ENCODE measurements at places on chromosomes 11 and 22.
A peak's percentile ranks its signal among the peaks of the same experiment; 100 is the strongest.

DNA sequence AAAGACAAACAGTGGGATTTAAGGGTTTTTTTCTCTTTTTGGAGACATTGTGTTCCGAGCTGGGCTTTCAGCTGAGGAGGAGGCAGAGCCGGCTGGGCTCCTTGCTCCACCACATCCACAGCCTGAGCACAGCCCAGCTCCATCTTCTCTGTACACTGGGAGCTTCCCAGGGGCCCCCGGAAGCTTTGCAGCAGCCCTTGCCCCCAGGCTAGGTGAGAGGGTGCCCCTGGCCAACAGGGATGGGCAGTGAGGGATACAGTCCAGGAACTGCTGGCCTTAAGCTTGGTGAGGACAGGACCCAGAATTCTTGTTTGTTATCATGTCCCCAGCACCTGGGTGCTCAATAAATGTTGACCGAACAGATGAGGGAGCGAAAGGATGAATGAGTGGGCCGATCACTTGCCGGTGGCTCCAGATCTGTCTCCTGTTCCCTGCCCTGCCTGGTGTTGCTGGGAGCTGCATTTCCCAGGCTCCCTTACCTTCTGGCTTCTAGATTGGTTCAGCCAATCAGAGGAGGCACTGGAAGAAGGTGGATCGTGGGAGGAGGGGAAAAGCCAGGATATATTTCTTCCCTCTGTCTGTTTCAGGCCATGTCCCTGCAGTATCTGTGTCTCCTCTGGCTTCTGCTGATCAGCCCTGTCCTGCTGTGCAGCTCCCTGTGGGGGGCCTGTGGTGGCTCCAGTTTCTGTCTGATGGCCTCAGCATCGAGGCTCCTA, 26.5 kb upstream of the NECTIN1 start:
- no peak for DNase-seq

DNA sequence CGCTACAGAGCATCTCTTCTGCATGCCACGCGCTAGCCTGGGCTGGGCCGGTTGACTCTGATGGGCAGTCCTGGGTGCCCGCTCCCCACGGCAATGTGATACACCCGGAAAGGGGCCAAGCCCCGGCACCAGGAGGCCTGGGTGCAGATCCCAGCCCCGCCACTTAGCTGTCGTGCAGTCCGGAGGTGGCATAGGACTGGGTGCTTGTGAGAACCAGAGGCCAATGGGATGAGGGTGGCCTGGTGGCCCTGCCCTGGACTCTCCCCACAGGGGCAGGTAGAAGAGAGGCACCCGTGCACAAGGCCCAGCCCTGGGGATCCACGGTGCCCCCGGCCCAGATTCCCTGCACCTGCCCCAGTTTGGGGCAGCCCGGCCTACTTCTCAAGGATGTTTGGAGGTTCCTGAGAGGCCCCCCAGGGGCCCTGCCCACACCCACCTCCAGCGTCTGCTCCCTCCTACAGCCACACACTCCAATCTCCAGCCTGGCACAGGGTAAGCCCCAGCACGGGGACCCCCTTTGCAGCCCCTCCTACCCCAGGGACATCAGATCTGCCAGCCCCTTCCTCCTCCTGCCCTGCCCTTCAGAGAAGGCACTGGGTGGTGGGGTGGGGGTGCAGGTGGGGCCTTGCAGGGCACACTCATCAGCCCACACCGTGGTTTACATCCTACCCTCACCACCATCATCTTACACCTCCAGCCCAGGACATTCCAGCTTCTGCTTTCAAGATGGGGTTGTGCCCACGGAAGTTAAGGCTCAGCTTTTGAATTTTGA, 66.9 kb downstream of the CYTH4 start:
- DNase-seq = no peak

DNA sequence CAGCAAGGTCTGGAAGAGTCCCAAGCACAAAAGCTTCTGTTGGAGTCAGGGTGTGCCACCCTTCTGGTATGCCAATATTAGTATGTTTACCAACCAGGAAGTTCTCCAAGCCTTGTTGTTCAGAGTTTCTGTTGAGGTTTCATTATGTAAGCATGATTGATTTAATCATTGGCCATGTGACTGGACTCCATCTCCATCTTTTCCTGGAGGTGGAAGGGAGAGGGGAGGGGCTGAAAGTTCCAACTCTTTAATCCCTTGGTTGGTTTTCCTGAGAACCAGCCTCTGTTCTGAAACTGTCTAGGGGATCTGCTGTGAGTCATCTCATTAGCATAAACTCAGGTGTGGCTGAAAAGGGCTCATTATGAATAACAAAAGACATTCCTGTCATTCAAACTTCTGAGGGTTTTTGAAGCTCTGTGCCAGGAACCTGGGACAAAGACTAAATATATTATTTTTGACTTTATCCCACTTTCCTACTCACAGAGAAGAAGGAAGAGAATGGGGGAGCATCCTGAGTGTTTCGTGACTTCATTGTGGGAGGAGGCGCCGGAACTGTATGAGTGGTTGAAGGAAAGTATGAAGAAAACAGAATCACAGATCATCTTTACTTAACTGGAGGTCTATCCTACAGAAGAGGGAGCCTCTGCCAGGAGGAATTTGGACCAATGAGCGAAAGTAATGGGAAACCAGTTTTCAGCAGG, 138.2 kb downstream of the NECTIN1 start:
- no peak for DNase-seq

DNA sequence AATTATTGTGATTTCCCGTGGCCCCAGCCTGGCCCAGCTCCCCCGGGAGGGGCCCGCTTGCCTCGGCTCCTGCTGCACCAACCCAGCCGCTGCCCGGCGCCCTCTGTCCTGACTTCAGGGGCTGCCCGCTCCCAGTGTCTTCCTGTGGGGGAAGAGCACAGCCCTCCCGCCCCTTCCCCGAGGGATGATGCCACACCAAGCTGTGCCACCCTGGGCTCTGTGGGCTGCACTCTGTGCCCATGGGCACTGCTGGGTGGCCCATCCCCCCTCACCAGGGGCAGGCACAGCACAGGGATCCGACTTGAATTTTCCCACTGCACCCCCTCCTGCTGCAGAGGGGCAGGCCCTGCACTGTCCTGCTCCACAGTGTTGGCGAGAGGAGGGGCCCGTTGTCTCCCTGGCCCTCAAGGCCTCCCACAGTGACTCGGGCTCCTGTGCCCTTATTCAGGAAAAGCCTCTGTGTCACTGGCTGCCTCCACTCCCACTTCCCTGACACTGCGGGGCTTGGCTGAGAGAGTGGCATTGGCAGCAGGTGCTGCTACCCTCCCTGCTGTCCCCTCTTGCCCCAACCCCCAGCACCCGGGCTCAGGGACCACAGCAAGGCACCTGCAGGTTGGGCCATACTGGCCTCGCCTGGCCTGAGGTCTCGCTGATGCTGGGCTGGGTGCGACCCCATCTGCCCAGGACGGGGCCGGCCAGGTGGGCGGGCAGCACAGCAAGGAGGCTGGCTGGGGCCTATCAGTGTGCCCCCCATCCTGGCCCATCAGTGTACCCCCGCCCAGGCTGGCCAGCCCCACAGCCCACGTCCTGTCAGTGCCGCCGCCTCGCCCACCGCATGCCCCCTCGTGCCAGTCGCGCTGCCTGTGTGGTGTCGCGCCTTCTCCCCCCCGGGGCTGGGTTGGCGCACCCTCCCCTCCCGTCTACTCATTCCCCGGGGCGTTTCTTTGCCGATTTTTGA, 3.3 kb upstream of the ANKRD13D start:
- DNase-seq = no peak

DNA sequence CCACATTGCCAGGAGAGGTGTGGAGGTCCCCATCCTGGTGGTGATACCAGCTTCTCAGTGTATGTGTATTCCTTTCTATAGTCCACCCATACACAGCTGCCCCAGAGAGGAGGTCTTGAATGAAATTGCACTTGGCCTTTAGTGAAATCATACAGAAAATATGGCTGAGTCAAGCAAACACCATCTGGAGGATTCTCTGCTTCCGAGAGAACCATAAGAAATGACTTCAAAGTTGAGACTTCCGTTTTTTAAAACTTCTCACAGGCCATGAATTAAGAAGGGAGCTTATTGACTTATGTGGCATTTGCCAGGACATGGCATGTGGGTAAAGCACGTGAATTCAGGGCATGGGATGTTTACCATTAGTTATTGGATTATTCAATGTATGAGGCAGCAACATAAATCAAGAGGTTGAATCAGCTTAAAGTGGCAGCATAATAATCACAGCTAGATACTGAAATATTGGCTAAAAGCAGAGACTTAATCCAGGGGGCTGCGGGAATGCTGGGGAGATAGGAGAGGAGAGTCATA, 119.1 kb upstream of the MTNR1B start:
- DNase-seq = no peak

- DNase-seq = no peak
Measured at GRCh38 chr22:44895296-44896055, 114.3 kb downstream of the PHF21B start.

DNA sequence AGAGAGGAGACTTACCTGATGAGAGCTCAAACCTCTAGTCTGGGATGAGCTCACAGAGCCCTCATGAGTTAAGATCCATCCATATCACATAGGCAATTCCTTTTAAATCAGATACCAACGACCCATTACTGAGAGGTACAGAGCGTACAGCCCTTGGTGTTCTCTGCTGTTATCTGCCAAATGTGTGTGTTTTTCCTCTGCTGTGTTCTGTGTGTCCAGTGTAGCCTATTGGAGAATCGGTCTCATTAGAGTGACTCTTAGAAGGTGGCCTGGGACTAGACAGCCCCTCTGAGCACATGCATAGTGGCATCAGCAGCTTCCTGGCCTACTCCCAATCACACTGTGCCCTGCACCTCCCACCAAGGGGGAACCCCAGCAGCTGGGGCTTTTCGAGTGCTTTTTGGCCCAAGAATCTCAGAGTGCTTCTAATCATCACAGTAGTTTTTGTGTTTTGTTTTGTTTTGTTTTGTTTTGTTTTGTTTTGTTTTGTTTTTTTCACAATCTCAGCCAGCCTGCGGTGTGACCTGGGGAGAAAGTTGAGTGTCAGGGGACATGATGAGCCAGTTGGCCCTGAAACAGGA, 25.4 kb downstream of the TP53AIP1 start:
- no peak for DNase-seq

DNA sequence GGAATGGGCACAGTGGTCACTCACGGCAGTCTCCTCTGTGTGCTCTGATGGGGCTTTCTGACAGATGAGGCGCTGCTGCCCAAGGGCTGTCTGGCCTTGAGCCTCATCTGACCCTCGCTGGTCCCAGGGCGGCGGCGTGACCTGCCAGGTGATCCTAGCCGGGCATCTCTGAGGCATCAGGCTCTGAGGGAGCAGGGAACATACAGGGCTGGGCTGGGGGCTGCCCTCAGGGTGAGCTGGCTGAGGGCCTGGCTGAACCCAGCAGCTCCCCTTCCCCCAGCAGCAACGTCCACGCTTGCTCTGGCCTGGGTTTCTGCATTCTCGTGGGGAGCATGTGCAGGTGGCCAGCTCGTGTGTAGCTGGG, 47.6 kb downstream of the MOB2 start:
- no peak for DNase-seq

DNA sequence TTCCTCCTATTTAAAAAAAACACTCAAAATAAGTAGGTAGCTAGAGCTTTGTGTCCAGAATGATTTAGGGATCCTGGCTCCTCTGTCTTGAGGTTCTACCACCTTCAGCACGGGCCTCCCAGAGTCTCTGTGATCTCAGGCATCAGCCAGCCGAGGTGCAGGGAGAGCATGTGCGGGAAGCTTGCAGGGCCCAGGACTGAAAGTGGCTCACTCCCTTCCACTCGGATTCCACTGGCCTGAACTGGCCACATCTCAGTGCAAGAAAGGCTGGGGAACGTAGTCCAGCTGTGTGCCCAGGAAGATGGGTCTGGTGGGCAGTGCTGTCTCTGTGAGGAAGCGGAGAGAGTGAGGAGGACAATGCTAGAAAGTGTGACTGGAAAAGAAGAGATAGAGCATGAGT, 68.3 kb upstream of the MYOD1 start:
- no peak for DNase-seq

- no peak for DNase-seq
Measured at GRCh38 chr22:48090332-48090672, 1327.9 kb downstream of the TBC1D22A start.

- no peak for DNase-seq
Measured at GRCh38 chr11:60625262-60625661, 74.2 kb upstream of the MS4A8 start.

DNA sequence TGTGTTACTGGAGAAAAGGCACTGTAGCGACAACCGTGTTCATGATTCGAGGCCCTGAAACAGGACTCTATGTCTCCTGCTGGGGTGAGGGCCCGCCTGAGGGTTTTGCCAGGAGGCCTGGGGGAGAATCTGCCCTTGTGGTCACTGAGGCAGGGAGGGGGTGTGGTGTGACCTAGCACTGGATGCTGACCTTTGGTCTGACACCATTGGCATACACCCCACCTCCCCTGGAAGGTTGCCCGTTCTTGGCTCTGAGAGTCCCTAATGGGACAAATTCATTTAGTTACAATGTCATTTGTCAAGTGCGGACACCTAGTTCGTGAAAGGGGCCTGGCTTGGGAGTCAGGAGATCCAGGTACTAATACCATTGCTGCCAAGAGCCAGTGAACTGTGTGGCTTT, 29.0 kb downstream of the NECTIN1 start:
- no peak for DNase-seq

- DNase-seq = peak; percentile 90
Measured at GRCh38 chr11:62612366-62613290, at the start of the genes EML3 and ROM1. Gene EML3 (minus strand): TSS chr11:62612775. CDS start chr11:62612457, 318 bp downstream. Gene ROM1 (plus strand): TSS chr11:62613257. CDS start chr11:62613282, 25 bp downstream.

- no peak for DNase-seq
Measured at GRCh38 chr11:86197448-86197847, 47.1 kb upstream of the EED start.

DNA sequence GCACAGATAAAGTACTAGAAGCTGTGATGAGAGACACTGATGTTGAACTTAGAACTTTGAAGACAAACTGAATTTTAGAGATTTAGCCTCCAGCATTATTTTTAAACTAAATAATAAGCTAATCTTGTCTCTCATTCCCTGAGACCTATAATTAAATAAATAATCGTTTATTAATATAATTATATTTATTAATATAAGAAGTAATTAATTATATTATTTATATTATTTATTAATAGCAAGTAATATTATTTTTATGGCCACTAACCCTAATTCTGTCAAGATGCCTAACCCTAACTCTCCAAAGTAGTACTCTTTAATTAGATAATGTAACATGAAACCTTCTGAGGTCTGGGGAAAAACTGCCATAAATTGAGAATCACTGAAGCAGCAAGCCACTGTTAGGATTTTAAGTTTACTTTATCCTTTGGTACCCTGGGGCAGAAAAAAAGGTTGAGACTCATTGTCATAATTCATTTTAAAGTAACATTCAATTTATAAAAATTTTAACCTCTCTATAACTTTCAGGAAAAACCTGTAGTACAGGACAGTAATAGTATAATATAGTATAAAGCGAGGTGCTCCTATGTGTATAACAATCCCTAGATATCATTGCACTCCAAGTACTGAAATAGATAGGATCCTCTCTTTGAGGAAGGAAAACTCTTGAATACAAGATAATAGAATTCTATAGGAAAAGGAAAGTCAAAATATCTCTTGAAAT, 85.4 kb downstream of the TTC28 start:
- DNase-seq = no peak
